ENCODE measurements at places on chromosomes 5 and 9. TPM values are rescaled to one million over a fixed set of nuclear protein-coding genes. Genes with fewer than 3 reads are reported as not detected.

Gene KIF4B
- under 0.01 TPM for total RNA-seq

Gene CXCL14
- total RNA-seq, result not detected

Gene CCL27
- total RNA-seq, result not detected

Gene ANXA6
- 48.2 TPM for total RNA-seq

Gene PCDHB14
- total RNA-seq, result 0.22 TPM

Gene DOK3
- 3.5 TPM for total RNA-seq

Gene PLPPR1
- total RNA-seq, result not detected

Gene CDH10
- total RNA-seq, result 41.6 TPM

Gene DMRT1
- total RNA-seq, result not detected

Gene TMOD1
- not detected for total RNA-seq

Gene CFAP90
- total RNA-seq, result 0.54 TPM

Gene IFNA13
- under 0.01 TPM for total RNA-seq

Gene DMGDH
- not detected for total RNA-seq

Gene TRPM6
- not detected for total RNA-seq

Gene IFNA6
- total RNA-seq, result not detected

Gene PCDHA1
- not detected for total RNA-seq

Gene C5orf22
- total RNA-seq, result 23.7 TPM

Gene DMRT2
- total RNA-seq, result 0.39 TPM

Gene CFAP77
- not detected for total RNA-seq

Gene LURAP1L
- total RNA-seq, result 5.9 TPM

Gene HSPB3
- total RNA-seq, result not detected

Gene FLT4
- under 0.01 TPM for total RNA-seq

Gene KCNN2
- 0.33 TPM for total RNA-seq

Gene PTPRD
- total RNA-seq, result 88.3 TPM

Gene SHC3
- 0.79 TPM for total RNA-seq

Gene NMUR2
- total RNA-seq, result 0.11 TPM

Gene IL5
- total RNA-seq, result not detected

Gene C9orf153
- not detected for total RNA-seq

Gene TUSC1
- total RNA-seq, result 18.1 TPM

Gene MEF2C
- 0.22 TPM for total RNA-seq

Gene INSYN2B
- not detected for total RNA-seq

Gene CTXN3
- not detected for total RNA-seq

Gene LTC4S
- total RNA-seq, result 1.2 TPM

Gene TRIO
- total RNA-seq, result 180 TPM

Gene PCDHGA5
- total RNA-seq, result 1.6 TPM

Measured in placental epithelial cell (primary cell).